Inflammatory macrophage treated with lipopolysaccharide for 1 hour (primary cell): ENCODE measurements at places on chromosomes 5 and 9.

GRCh38 chr5:61030163-61030482 is 85.1 kb downstream of the NDUFAF2 start:
- DNase-seq, result no peak

DNA sequence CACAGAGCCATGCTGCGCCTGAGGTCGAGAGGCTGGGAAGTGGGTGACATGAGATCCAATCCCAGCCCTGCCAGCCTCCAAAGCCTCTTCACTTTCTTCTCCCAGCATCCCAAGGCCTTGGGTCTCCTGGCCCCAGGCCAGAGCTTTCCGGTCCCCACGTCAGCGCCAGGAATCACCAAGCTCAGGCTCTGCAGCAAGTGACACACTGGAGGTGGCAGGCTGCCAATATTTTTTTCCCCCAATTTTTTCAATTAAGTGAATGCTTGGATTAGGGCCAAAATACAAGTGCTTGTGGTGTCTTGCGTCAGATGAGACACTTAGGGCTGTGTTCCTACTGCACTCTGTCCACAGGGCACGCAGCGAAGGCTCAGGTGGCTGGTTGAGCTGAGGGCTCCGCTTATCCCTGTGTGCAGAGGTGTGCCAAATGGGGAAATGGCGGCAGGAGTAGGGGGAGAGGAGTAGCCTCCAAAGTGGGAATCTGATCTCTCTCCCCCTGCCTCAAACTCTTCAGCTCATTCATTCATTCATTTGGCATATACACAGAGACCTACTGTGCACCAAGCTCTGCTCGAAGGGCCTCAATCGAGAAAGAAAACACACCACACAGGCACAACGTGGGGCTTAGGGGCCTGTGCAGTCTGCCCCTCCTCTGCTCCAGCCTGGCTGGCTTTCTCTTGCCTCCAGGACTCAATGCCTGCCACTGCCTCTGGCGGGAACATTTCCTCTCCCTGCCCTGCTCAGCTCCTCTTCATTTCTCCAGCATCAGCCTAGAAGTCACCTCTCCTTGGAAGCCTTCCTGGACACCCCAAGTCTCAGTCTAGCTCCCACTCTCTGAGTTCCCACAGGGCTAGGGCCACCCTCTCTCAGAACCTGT is 16.6 kb downstream of the SH3PXD2B start:
- no peak for DNase-seq

- DNase-seq, result no peak
Measured at GRCh38 chr5:72117307-72117706, 10.0 kb downstream of the MAP1B start.

DNA sequence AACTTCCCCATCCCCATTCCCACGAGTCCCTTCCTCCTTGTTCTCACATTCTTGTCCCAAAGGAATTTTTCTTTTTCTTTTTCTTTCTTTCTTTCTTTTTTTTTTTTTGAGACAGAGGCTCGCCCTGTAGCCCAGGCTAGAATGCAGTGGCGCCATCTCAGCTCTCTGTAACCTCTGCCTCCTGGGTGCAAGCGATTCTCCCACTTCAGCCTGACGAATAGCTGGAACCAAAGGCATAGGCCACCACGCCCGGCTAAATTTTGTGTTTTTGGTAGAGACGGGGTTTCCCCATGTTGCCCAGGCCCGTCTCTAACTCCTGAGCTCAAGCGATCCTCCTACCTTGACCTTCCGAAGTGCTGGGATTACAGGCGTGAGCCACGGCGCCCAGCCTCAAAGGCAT is 751 bp downstream of the DNAI1 start:
- DNase-seq, result no peak

- no peak for DNase-seq
Measured at GRCh38 chr5:1484730-1485578, 38.8 kb downstream of the LPCAT1 start.

DNA sequence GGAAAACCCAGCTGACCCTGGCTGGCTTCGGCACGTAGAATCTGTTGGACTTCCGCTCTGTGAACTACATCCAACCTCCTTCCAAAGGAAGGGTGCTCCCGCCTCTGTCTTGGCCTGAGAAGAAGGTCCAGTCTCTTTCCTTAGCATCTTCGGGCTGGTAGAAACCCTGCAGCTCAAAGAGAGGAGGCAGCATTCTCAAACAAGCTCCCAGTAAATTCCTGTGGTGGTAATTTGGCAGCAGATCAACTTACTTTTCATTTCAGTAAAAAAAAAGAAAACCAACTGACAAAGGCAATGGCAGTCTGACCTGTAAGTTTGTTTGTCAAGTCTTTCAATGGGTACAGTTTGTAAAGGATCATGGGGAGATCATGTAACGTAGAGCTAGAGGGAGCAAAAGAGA is 176.7 kb downstream of the MED10 start:
- no peak for DNase-seq

GRCh38 chr5:107570805-107571531 is 99.8 kb downstream of the EFNA5 start:
- no peak for DNase-seq

GRCh38 chr5:174084691-174085154 is 39.2 kb downstream of the NSG2 start:
- DNase-seq, result no peak

DNA sequence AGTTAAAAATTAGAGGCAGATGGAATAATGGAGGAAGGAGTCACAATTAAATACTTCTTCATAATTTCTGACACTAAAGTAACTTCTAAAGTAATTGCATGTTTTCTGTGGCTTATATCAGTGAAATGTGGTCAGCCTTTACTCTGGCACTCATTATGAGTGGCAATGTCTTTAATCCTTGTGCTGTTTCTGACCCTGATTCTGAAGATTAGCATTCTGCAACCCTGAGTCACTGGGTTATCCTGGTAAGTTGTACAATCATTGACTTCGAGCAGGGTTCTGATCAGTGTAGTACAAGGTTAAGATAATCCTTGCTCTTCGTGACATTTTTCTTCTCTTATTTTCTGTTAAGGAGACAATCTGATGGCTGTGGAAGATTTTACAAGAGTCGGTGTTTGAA is 379.4 kb upstream of the RORB start:
- no peak for DNase-seq

DNA sequence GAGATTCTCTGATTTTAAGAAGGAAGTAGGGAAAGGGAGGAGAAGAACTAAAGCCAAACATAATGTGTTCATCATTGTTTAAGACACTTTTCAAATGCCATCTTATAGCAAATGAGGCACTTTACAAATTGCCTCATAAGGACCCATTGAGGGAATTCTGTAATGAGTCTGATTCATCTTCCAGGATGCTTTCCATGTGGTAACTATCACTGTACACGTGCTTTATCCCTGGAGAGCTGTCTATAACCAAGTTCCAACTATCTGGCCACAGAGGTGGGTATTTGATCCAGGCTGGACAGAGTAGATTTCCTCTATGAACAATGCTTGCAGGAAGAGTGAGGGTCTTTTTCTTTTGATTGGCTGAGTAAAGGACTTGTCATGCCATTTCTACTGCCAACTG is 183.5 kb upstream of the NFIB start:
- no peak for DNase-seq

DNA sequence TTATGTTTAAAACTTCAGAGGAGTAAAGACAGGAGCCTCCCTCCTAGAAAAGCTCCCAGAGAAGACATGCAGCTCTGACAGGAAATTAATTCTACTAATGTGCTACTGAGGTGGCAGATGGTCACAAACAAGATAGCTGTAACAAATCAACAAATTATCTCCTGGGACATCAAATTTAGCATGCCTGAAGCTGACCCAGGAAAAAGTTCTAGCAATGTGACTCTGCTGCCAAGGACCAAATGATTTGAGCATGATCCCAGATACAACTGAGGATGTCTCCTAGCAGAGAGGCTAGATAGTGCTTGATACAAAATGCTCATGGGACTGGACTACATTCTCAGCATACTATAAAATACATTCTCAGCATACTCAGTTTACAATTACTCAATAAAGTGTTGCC is 413.5 kb upstream of the SMC2 start:
- DNase-seq, result no peak

DNA sequence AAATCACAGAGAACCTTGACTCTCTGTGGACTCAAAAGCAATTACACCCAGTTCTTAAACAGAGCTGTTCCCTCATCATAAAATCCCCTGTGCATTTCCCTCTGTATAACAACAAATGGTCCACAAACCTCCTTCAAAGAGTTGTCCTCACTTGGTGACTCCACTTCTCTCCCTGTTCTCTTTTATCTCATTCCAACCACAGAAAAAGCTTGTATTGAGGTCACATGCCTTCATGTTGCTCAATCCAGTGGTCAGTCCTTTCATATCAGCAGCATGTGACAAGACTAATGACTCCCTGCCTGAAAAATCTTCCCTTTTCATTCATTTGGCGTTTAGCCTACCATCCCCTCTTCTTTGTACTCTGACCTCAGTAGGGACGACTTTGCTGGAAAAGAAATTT is 158.0 kb downstream of the DEPDC1B start:
- DNase-seq, result peak; percentile 76

GRCh38 chr5:33659526-33660169 is 218.9 kb downstream of the TARS1 start:
- DNase-seq, result no peak

- DNase-seq, result peak; percentile 49
Measured at GRCh38 chr9:112104901-112105300, 70.2 kb downstream of the SUSD1 start.

- no peak for DNase-seq
Measured at GRCh38 chr9:19156026-19156474, 28.8 kb upstream of the PLIN2 start.

DNA sequence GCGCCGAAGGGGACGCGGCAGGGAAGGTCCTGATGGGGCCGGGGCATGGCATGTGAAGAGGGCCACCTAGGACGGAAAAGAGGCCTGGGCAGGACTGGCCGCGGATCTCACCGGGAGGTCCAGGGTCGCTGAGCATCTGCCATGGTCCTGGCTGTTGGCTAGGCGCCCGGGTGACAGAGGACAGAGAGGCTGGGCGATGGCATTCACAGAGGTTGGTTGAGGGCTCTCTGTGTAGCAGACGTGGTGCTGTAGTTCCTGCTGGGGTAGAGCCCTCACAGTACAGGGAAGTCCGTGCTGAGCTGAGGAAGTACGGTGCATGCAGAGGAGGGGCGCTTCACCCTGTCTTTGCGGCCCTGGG is 427 bp downstream of the PCYOX1L start:
- peak; percentile 41 for DNase-seq
